ENCODE measurements at places on chromosomes 2 and 18. TPM values are rescaled to one million over a fixed set of nuclear protein-coding genes. Genes with fewer than 3 reads are reported as not detected.
A peak's percentile ranks its signal among the peaks of the same experiment; 100 is the strongest.

- peaks cover 17% of the 10 kb centered on the region for H3K36me3 ChIP-seq
- no peak overlapping the region for H3K4me3 ChIP-seq
- no peak overlapping the region for H3K27ac ChIP-seq
- no peaks in the 10 kb centered on the region for H3K4me1 ChIP-seq
- DNase-seq, result no peak
These were observed 12.8 kb upstream of the IHH start for GRCh38 chr2:219073413-219074129.

DNA sequence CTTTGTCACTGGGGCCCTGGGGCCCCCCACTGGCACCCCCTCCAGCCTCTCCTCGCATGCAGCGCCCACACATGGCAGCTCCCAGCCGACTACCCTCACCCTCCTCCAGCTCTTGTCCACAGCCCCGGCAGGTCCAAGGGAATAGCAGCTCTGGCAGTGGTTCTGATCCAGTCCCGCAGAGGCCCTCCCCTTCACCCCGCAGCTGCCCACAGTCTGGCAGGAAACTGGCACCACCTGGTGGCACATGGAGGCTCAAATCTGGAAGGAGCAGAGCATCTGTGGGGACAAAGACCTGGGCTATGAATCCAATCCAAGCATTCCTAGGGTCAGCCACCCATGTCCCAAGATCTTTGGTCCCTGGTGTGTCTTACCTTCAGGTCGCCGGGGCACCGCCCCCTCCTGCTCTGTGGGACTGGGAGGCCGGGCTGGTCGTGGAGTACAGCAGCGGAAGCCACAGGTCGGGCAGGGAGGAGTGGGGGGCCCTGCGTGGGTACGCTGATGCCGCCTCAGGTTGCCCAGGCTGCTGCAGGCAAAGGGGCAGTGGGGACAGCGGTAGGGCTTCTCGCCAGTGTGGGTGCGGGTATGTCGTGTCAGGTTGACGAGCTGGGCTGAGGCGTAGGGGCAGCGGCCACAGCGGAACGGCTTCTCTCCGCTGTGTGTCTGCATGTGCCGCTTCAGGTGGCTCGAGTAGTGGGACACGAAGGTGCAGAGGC lies 2.3 kb downstream of the ZNF513 start:
- H3K27me3 ChIP-seq, result no peaks in the 10 kb centered on the region
- H3K27ac ChIP-seq, result peak overlapping the region; percentile 22
- DNase-seq, result no peak
- no peak overlapping the region for H3K4me3 ChIP-seq

DNA sequence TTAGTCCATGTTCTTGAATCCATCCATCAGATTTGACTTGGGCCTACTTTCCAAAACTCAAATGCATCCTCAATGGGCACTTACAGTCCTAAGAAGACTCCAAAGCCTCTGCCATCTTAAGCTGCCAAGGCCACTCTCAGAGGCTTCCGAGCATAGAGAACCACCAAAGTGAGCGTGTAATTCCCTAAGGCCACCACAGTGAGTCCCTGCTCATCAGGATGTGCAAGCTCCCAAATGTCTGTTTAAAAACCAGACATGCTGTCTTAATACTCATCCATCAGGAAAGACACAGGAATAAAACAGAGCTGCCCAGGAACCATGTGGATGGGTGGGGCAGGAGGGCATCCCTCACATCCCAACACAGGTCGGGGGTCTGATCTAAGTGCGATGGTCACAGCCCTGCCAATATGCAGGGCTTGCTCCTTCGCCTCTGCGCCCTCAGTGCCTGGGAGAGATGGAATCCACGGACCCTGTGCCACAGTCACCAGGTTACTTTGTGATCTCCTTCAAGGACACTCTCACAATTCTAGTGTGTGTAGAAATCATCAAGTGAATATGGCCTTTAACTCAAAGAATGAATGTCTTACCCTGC lies 80.4 kb downstream of the POLR1A start:
- H3K4me1 ChIP-seq, result peaks cover 24% of the 10 kb centered on the region
- DNase-seq, result peak; percentile 68
- no peak overlapping the region for H3K4me3 ChIP-seq
- H3K27ac ChIP-seq, result no peak overlapping the region
- H3K27me3 ChIP-seq, result no peaks in the 10 kb centered on the region
- H3K36me3 ChIP-seq, result peaks cover 46% of the 10 kb centered on the region

GRCh38 chr2:96521219-96521618 lies 15.3 kb upstream of the ARID5A start:
- H3K27ac ChIP-seq, result no peak overlapping the region
- H3K27me3 ChIP-seq, result peaks cover 8% of the 10 kb centered on the region
- H3K36me3 ChIP-seq, result peaks cover 6% of the 10 kb centered on the region
- DNase-seq, result no peak

DNA sequence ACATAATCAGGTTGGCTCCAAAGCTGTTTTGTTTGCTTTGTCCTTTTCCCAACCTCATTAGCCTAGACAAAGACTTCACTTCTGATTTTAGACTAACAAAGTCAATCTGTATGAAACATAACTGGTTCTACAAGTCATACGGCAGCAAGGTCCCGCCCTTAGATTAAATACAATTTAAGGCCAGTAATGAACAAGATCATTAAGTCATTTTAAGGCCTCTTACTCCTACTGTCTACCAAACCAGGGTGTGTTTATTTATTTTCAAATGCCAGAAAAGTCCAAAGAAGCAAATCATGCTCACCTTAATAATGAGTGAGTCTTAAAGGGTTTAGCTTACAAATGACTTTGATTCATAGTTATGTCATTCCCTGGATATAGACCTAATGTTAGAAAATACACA lies 148.4 kb upstream of the ACVR2A start:
- no peak overlapping the region for H3K4me3 ChIP-seq
- H3K36me3 ChIP-seq, result no peaks in the 10 kb centered on the region
- peaks cover 2% of the 10 kb centered on the region for H3K27me3 ChIP-seq
- H3K4me1 ChIP-seq, result no peaks in the 10 kb centered on the region
- no peak overlapping the region for H3K27ac ChIP-seq
- DNase-seq, result no peak

GRCh38 chr2:166357068-166357949 lies 18.4 kb downstream of the SCN9A start:
- H3K4me1 ChIP-seq, result peaks cover 49% of the 10 kb centered on the region
- peak overlapping the region; percentile 79 for H3K27ac ChIP-seq
- no peaks in the 10 kb centered on the region for H3K27me3 ChIP-seq
- no peak for DNase-seq

GRCh38 chr2:200454927-200455801 lies 54.7 kb downstream of the KCTD18 start:
- H3K4me1 ChIP-seq, result peaks cover 16% of the 10 kb centered on the region
- peak overlapping the region; percentile 49 for H3K27ac ChIP-seq
- H3K27me3 ChIP-seq, result no peaks in the 10 kb centered on the region

DNA sequence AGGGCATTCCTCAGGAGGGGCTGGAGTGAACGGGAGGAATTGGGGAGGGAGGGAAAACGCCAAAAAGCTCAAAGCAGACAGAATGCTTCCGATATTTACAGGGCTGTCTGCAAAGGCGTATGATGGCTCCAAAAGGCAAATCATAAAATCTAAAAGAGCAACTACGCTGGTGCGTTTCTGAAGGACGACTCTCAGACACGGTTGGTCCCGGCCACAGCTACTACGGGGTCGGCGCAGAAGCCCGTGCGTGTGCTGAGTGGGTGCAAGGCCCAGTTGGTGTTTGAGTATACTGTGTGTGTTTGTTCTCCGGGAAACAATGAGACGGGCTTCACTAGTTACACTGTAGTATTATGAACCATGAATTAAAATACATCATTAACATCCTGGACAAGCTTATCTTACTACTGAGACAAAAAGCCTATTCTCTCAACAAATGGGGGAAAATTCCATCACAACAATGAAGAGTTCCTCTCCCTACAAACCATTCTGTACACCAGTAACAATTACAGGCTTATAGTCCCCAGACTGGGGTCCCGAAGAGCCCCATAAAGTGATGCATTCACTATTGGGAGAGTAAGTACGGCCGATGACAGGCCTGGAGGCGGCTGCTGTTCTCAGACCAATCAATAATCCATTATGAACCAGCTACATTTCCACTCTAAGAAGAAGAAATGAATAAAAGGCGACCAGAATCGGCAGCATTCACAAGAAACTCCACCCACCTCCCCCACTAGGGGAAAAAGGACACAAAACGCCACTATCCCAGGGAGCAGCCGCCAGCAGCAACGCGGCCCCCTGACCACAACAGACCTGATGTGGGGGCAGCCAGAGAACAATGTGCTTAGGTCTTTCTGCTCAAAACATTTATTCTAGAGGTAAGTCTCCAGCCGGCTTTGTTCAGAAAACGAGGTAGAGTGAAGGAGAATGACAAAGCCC lies 43.4 kb downstream of the ZNF516 start:
- DNase-seq, result no peak
- H3K27ac ChIP-seq, result peak overlapping the region; percentile 91
- peaks cover 61% of the 10 kb centered on the region for H3K4me1 ChIP-seq
- no peaks in the 10 kb centered on the region for H3K36me3 ChIP-seq
- H3K27me3 ChIP-seq, result no peaks in the 10 kb centered on the region

DNA sequence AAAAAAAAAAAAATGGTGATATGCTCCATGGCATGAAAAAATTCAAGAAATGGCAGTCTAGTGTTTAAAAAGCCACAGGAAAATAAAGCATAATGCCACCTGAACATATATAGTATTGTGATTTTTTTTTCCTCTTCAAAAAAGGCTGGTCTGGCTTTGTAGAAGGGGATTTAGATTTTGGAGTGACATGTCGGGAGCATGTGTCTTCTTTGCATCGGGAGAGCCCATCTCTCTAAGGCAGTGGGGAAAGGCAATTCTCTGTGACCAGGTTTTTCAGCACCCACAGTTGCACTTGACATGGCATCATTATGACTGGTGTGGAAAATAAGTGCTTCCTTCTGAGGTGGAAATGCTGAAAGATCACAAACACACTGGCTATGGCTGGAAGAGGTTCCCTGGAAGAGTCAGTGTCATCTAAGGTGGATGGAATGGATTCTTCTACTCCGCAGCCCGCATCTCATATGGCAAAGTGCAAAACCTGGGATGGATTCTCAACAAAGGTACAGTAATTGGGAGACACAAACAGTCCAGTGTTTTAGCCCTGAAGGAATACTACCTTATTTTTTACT lies 172.5 kb downstream of the AGAP1 start:
- no peaks in the 10 kb centered on the region for H3K36me3 ChIP-seq
- H3K27ac ChIP-seq, result peak overlapping the region; percentile 78
- H3K4me1 ChIP-seq, result peaks cover 15% of the 10 kb centered on the region
- peak overlapping the region; percentile 69 for H3K4me3 ChIP-seq

- no peaks in the 10 kb centered on the region for H3K36me3 ChIP-seq
- no peak overlapping the region for H3K27ac ChIP-seq
- H3K4me3 ChIP-seq, result no peak overlapping the region
- H3K27me3 ChIP-seq, result peaks cover 8% of the 10 kb centered on the region
These were observed 60.1 kb downstream of the KCNF1 start for GRCh38 chr2:10971888-10972260.

GRCh38 chr2:152167065-152167464 lies 8.5 kb downstream of the STAM2 start:
- H3K4me3 ChIP-seq, result no peak overlapping the region
- H3K4me1 ChIP-seq, result peaks cover 40% of the 10 kb centered on the region
- no peaks in the 10 kb centered on the region for H3K27me3 ChIP-seq

DNA sequence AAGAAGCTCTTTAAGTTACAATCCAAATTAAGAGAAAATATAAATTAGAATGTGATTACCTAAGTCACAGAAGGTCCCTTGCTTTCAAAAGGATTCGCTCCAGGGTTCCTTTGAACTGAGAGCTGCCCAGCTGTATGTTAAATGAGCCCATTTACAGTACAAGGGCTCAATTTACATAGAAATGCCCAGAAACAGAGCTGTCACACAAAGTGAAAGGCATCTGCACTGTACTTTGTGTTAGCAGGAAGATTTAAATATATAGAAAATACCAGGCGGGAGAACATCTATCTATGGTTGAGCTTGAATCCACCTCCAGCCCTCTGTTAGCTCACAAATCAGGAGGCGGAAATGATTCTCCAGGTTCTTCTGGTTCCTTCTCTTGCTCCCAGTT lies 272.9 kb downstream of the PAX3 start:
- H3K27ac ChIP-seq, result no peak overlapping the region
- DNase-seq, result no peak
- no peak overlapping the region for H3K4me3 ChIP-seq
- H3K27me3 ChIP-seq, result peaks cover 7% of the 10 kb centered on the region

GRCh38 chr2:63047321-63048279 lies 3.0 kb upstream of the OTX1 start:
- no peak overlapping the region for H3K27ac ChIP-seq
- H3K27me3 ChIP-seq, result peaks cover 65% of the 10 kb centered on the region
- no peak for DNase-seq
- peak overlapping the region; percentile 40 for H3K4me3 ChIP-seq
- H3K4me1 ChIP-seq, result peaks cover 33% of the 10 kb centered on the region

GRCh38 chr2:143378996-143379395 lies 249.8 kb downstream of the ARHGAP15 start:
- peaks cover 25% of the 10 kb centered on the region for H3K4me1 ChIP-seq
- DNase-seq, result no peak
- no peak overlapping the region for H3K27ac ChIP-seq
- no peak overlapping the region for H3K4me3 ChIP-seq

Gene CSRNP3
- total RNA-seq, result 3.7 TPM

Gene POMC
- total RNA-seq, result not detected

Gene CDH2
- 208 TPM for total RNA-seq

Gene MRO
- not detected for total RNA-seq

Gene MCEE
- 22.6 TPM for total RNA-seq

Gene MAB21L4
- not detected for total RNA-seq

Gene TMEM17
- total RNA-seq, result 3.8 TPM
